ENCODE measurements at places on chromosomes 12 and 14. TPM values are rescaled to one million over a fixed set of nuclear protein-coding genes. Genes with fewer than 3 reads are reported as not detected.

Gene CIROP
- not detected for total RNA-seq

Gene GMFB
- total RNA-seq, result 37.3 TPM

Gene KRT3
- total RNA-seq, result not detected

Gene KRT71
- total RNA-seq, result not detected

Gene GALNT6
- total RNA-seq, result 14.9 TPM

Gene GARIN6
- total RNA-seq, result not detected

Gene DPF3
- total RNA-seq, result 11.6 TPM

Gene DCN
- not detected for total RNA-seq

Gene SSPN
- total RNA-seq, result not detected

Measured in T-helper 1 cell treated with Interleukin-12 subunit alpha and Interleukin-12 subunit beta and Interleukin-4 antibody, amounts not matched to agents 30 ng/mL and 1 ng/mL, for 36 hours (primary cell).